WERI-Rb-1 (cell line): ENCODE measurements at places on chromosomes 3 and 15.

- no peak for DNase-seq
These were observed 47.6 kb downstream of the TXNRD3 start for GRCh38 chr3:126607214-126607908.

GRCh38 chr15:89164712-89165211, 56.6 kb downstream of the RLBP1 start:
- DNase-seq, result no peak

DNA sequence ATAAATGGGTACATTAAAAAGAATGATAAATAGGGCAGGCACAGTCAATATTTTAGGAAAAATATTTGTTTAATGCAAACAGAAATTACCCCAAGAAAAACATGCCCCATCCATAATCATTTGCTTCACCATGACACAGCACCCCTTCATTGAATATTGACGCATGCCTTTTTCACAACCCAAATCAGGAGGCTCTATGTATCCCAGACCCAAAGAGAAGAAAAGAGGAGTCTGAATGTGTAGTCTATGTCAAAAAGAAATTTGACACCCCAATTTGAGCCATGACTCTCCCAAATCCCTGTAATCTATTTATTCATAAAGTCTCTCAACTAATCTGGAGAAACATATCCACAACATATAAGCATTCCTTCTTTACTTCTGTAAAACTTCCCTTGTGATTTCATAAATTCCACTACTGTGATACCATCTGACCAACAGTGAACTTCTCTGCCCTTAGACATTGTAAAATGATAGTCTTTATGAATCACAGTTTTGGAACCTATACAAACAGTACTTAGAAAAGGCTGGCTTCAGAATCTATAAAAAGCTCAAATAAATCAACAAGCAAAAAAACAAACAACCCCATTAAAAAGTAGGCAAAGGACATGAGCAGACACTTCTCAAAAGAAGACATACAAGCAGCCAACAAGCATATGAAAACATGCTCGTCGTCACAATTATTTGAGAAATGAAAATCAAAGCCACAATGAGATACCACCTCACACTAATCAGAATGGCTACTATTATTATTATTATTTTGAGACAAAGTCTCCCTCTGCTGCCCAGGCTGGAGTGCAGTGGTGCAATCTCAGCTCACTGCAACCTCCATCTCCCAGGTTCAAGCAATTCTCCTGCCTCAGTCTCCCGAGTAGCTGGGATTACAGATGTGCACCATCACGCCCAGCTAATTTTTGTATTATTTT, 53.4 kb upstream of the XRN1 start:
- DNase-seq, result no peak

GRCh38 chr3:134817297-134817696, 22.2 kb downstream of the EPHB1 start:
- no peak for DNase-seq

DNA sequence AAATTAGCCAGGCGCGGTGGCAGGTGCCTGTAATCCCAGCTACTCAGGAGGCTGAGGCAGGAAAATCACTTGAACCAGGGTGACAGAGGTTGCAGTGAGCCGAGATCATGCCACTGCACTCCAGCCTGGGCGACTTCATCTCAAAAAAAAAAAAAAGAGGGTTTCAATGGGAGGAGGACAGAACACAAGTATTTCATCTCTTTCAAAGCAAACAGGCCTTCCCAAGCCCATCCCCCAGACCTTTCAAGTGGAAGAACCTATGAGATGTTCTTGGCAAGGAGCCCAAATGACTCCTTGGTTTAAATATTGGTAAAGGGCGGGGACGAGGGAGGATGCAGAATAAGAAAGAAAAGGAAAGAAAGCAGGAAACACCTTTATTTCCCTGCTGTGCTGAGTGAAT, 62.2 kb upstream of the MCF2L2 start:
- DNase-seq, result no peak

- DNase-seq, result no peak
These were observed 400 bp downstream of the RAB43 start for GRCh38 chr3:129121016-129121791.

GRCh38 chr3:196193133-196193735, 18.0 kb downstream of the ZDHHC19 start:
- no peak for DNase-seq

GRCh38 chr3:119588112-119588511, 8.8 kb downstream of the ADPRH start:
- no peak for DNase-seq

- DNase-seq, result no peak
These were observed 11.9 kb downstream of the WDR72 start for GRCh38 chr15:53747501-53748068.

- DNase-seq, result no peak
These were observed 18.8 kb downstream of the ASTE1 start for GRCh38 chr3:131007782-131008181.

DNA sequence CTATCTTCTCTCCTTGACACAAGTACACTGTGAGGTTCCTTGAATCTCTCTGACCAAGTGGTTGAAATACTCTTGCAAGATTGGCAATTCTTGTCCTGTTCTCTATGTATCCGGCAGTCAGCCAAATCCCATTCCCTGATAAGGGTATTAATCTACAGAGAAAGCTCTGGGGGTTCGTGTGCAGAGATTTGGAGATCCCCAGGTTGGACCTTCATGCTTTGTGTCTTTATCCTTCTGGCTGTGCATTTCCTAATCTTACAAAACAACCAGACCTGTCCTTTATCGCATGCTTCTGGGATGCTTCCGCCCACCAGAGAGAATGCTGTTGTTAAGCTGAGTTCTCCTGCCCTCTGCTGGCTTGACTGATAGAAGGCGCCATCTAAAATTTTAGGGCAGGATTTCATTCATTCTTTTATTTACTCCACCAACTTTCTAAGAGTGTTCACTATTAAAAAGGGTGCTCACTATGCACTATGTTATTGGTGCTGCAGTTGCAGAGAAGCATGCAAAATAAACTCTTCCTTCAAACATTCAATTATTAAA, 8.6 kb upstream of the SST start:
- peak; percentile 49 for DNase-seq

GRCh38 chr3:134374791-134375581, 739 bp upstream of the AMOTL2 start:
- peak; percentile 68 for DNase-seq

DNA sequence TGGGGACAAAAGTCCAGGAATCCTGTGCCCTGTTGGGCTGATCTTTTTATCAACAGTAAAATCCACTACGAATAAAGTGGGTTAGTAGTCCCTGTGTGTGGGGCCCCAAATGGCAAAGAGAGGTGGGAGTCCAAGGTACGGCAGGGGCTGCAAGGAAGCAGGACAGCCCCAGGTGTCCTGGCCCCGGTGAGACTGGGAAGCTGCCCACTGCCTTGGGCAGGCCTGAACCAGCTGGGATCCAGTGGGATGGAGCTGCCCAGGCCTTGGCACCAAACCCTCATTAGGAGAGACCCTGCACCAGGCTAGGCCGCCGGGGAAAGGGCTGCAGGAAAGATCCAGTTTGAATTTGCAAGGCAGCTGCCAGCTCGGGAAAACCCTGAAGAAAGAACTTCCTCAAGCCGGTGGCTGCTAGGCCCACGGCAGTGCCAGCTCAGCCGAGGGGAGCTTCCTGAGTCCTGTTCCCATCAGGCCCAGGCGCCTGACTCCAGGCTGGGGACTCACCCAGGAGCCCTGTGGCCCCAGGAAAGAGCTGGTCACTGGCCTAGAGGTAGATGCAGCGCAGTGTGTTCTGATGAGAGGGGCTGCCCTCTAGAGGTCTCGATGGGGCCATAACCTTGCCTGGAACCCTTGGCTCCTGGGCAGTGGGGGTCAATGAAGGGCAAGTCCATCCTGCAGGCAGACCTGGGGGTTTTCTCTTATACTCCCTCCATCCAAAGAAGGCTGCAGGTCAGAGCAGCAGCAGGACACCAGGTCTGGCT, 14.4 kb upstream of the GNAI2 start:
- peak; percentile 76 for DNase-seq

DNA sequence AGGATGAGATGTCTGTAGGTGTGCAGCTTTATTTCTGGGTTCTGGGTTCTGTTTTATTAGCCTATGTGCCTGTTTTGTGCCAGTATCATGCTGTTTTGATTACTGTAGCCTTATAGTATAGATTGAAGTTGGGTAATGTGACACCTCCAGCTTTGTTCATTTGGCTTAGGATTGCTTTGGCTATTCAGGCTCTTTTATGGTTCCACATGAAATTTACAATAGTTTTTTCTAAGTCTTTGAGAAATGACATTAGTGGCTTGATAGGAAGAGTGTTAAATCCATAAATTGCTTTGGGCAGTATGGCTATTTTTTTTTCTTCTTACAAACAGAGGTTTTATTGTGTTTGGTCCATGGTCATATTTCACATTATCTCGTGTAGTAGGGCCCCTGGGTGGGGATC, 285.8 kb upstream of the GADL1 start:
- no peak for DNase-seq

DNA sequence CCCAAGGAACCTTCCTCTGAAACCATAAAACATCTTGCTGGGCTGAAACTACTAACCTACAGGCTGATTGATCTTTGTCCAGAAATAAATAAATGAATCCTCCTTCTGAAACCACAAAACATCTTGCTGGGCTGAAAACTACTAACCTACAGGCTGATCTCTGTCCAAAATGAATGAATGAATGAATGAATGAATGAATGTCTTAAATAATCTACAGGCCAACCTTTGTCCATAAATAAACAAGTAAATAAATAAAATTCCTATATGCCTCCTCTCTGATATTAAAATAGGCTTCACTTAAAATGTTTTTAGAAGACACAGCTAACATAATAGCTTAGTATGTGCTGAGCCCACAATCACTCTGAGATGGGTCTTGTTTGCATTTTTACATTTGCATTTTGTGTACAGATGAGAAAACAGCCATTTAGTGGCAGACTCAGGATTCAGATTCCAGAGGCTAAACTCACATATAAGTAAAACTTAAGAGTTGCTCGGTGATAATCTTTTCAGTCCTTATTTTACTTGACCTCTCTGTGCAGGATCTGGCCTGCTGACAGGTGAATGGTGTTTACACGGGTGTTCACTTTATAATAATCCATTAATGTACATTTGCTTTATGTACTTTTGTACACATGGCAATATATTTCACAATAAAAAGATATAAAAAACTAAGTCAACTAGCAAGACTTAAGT, 10.4 kb downstream of the TJP1 start:
- DNase-seq, result no peak

DNA sequence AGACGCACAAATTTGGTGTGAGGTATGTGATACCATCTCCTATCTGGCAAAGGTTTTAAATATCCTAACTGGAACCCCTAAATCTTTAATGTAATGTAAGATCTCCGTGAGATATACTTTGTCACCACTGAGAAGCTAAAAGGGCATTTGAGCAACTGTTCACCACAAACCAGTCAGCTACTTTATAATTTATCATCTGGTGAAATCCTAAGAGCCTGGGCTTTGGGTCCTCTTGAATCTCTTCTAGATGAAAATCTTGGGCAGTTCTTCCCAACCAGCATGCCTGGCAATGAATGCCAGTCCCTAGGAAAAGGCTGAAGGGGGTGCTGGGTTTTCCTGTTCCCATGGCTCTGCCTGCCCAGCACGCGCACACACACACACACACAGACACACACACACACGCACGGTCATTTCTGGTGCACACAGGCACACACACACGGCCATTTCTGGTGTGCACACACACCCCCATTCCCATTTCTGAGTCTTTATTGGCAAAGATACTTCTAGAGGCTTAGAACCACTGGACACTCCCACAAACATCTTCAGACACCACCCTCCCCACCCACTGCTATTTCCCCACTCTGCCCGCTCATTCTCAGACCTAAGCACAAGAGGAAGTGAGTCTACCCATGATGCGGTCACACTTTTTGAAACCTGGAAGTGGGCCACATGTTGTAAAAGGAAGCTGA, 72.6 kb downstream of the MYO1E start:
- no peak for DNase-seq

- DNase-seq, result peak; percentile 17
These were observed 907 bp downstream of the TATDN2 start for GRCh38 chr3:10248984-10249748.

DNA sequence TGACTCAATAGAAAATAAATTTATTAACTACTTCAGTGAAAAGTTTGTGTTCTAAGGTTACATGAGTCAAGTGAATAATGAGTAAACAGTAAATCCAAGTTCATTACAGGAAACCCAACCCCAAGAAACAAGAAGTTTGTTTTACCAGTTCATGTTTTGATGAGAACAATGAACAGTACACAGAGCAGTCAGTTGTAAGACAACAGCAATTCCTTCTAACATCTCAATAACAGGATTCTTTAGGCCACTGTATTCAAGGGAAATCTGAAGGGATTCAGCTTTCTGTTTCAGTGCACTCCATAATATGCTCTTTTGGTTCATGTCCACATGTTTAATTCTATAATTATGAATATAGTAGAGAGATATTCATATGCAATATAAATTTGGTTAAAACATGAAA, 18.4 kb downstream of the ATR start:
- DNase-seq, result no peak

DNA sequence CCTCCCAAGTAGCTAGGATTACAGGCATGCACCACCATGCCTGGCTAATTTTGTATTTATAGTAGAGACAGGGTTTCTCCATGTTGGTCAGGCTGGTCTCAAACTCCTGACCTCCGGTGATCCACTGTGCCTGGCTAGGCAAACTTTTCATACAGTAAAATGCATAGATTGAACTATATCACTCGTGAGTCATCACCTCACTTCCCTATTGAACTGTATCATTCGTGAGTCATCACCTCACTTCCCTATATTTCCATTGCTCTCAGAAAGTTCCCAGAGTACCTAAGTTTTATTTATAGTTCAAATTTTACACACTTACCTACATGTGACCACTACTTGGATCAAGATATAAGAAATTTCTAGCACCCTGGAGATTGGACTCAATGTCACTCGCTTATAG, 73.6 kb upstream of the ACAD9 start:
- no peak for DNase-seq
